ENCODE measurements at places on chromosomes 12 and 14.

DNA sequence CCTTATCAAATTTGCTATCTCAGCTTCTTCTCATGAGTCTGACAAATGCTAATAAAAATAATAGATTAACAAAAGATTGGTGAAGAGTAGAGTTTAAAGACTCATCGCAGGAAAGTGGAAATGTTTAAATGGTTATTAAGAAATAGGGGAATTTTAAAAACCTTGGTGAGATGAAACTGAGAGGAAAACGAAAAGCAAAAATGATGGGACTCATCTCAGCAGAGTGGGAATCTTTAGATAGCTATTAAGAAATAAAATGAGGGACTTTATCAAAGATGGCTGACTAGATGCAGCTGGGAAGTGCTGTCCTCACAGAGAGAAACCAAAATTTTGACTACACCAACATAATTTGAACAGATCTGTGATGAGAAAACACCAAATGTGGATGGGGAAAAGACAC is 79.2 kb upstream of the CD163 start:
- DNase-seq, result no peak

DNA sequence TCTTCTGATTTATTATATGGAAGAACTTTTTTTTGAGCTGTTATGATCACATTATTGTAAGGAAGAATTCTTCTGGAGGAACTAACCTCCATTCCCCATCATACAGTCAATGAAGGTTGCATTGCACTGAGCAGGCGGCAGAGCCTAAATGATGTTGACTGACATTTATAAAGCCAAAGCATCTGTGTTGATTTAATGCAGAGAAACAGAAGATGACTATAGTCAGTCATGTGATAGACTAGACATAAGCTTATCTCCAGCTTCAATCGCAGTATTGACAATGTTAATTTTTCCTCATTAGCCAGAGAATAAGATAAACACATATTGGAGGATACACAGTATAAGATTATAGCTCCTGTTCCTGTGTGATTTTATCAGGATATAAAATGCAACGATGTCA is 82.0 kb downstream of the PRICKLE1 start:
- no peak for DNase-seq

GRCh38 chr12:89339526-89339925 is 12.8 kb downstream of the DUSP6 start:
- no peak for DNase-seq

DNA sequence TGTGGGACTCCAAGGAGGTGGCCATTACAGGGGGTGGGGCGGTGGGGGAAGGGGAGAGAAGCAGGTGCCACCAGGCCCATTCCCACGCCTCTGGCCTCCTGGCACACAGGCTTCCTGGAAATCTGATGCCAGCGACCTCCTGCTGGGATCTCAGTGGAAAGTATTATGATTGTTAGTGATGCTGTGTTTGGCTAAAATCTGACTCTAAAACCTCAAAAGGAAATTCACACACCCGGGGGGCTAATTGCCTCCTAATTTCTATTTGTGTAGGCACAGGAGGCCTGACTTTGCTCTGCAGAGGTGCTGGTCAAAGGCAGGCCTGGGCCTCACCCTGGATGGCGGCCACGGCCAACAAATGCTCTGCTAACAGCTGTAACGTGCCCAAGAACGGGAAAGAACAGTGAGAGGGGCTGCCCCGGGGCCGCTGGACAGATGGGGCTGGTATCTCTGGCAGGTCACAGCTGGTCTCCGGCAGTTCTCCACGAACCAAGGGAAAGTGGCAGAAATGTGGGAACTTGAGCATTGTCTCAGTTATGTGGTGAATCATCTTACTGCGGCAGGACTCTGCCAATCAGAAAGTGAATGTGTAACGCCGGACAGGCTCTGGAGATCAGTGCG is 14.3 kb downstream of the FAM181A start:
- DNase-seq, result no peak

- DNase-seq, result no peak
Observed at GRCh38 chr14:51548187-51548586, 103.5 kb upstream of the FRMD6 start.

DNA sequence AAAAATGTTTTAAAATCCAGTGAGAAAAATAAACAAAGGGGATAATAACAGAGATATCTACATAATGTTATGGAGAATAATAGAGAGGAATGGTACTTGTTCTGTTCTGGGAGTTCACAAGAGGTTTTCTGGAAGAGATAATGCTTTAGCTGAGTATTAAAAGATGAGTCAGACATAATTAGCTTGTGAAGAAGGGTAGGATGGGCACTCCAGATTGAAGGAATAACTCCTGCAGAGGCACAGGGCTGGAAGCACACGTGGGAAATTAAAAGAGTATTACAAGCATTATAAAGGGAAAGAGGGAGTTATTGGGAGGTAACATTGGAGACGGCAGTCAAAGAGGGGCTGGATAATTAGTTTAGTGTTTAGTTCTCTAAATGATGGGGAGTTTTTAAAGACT is 124.9 kb upstream of the BTG1 start:
- no peak for DNase-seq

DNA sequence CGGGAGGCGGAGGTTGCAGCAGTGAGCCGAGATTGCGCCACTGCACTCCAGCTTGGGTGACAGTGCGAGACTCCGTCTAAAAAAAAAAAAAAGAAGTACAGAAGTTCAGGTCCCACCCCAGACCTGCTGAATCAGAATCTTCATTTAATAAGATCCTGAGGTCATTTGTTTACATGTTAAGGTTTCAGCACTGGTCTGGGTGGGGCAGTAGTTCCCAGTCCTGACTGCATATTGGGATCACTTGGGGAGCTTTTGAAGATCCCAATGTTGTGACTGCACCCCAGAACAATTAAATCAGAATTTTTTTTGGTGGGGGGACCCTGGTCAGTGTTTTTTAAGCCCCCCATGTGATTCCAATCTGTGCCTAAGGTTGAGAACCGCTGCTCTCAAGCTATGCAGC is 11.7 kb upstream of the COL2A1 start:
- DNase-seq, result no peak

DNA sequence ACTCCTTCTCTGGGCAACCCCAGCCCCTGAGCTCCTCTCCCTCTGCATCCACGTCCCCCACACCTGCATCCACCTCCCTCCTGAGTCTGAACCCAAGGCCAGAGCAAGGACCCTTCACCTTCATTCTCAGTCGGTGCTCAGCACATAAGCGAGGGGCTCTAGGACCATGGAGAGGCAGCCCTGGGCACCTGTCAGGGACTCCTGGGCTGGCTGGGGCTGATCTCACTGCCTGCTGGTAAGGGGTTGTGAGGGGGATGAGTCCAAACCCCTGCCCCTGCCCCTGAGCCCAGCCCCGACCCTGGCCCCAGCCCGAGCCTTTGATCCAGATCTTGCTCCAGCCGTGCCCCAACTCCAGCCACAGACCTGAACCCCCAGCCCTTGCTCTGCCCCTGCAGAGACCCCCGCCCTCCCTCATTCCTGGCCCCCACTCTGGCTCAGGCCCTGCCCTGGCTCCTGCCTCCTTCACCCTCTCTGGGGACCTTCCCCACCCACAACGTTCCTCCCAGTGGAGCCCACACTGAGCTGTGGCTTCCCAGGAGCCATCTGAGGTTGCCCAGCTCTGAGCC is 888 bp upstream of the CCDC197 start:
- DNase-seq, result no peak

GRCh38 chr12:3236345-3237187 is 159.4 kb downstream of the TSPAN9 start:
- no peak for DNase-seq

- DNase-seq, result no peak
Observed at GRCh38 chr12:49160399-49160798, 28.5 kb downstream of the TUBA1A start.

All from stimulated activated naive CD8-positive, alpha-beta T cell treated with anti-CD3 and anti-CD28 coated beads, Interleukin-15, Interleukin-2, amounts not matched to agents 100 U/mL and 50 U/mL, for 24 hours (primary cell).